Fibroblast of the conjunctiva (primary cell): ENCODE measurements at places on chromosomes 5 and 9.

GRCh38 chr5:94849821-94850736 lies 231.6 kb downstream of the SLF1 start:
- peak; percentile 56 for DNase-seq

DNA sequence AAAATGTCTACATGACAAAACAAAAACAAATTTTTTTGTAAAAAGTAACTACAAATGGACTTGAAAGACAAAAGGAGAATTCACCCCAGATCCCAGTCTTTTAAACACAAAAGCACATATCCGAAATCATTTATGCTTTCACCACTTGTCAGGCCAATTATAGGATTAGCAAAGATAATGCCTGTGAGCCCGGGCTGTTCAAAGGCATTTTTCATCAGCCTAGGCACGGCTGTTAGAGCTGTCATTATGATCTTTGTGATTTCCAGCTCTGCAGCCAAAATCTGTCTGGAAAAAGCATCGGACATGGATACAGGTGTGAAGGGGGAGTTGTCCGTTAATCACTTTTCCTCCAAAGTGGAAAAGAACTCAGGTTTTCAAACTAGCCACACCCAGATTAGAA lies 23.6 kb upstream of the RAB14 start:
- no peak for DNase-seq

DNA sequence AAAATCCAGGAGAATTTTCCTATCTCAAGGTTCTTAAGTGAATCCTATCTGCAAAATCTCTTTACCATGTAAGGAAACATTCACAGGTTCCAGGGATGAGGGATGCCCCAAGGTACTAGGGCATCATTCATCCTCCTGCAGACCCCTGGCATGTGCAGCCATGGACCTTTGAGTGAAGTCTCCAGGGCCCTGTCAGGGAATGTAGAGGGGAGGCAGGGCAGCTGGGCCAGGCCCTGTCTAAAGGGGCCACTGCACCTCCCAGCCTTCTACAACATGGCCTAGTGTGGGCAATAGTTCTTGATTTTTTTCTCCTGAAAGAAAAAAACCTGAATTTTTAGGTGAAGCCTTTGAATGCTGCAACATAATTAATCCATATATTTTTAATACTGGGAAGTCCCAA lies 63.3 kb downstream of the SEMA4D start:
- no peak for DNase-seq

DNA sequence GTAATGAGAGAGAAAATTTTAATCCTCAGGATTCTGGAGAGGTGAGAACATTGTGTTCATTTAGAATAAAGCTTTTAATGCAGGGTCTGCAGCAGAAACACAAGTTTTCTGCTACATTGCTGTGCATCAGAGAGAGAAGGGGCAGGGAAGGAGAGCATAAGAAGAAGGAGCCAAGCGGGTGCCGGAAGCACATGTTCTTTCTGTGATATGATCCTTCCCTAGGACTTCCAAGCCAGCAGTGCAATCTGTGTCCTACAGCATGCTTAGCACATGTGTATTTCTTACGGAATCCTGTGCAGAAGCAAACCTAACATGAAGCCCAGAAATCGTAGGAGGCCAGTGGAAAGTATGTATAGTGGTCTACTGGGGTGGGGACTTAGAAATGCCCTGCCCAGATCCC lies 458.3 kb upstream of the BRINP1 start:
- no peak for DNase-seq

DNA sequence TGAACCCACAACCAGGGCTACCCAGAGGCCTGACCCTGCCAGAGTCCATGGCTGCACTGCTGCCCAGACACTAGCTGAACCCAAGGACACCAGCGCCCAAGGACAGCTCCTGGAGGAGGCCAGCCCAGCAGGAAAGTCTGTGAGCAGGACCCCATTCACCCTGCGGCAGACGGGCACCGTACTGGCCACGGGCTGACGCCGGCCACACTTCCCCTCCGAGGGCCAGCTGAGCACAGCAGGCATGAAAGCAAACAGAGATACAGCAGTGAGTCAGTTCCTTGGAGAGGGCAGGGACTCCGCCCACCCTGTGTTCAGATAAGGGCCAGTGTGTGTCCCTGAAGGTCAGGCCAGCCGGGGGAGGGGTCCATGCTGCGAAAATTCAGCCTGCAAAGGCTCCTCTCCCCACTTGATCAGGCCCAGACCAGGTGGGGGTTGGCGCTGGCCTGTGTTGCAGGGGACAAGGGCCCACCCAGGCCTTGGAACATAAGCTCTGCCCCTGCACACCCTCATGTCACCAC lies 3.2 kb downstream of the RNF208 start:
- DNase-seq, result no peak

GRCh38 chr5:174755106-174755505 lies 30.7 kb downstream of the MSX2 start:
- no peak for DNase-seq

DNA sequence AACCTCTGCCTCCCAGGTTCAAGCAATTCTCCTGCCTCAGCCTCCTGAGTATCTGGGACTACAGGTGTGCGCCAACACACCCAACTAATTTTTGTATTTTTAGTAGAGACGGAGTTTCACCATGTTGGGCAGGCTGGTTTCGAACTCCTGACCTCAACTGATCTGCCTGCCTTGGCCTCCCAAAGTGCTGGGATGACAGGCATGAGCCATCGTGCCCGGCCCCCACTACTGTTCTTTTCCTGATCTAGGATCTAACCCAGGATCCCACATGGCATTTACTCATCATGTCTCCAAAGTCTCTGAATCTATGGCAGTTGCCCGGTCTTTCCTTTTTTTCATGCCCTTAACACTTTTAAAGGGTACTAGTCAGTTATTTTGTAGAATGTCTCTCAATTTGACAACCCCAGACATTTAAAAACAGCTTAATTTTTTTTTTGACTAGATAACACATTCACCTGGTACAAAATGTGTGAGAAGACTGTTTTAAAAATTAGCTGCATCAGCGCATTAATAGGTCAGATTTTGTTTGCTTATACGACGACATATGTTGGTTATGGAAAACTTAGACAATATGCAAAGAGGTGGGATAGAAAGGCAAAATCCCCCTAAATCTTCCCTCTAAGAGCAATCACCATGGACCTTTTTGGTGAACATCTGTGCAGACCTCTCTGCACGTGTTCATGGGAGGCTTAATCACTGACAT lies 46.5 kb downstream of the STOM start:
- DNase-seq, result no peak

- no peak for DNase-seq
These were observed 233.2 kb downstream of the FBXL17 start for GRCh38 chr5:108148715-108149139.

DNA sequence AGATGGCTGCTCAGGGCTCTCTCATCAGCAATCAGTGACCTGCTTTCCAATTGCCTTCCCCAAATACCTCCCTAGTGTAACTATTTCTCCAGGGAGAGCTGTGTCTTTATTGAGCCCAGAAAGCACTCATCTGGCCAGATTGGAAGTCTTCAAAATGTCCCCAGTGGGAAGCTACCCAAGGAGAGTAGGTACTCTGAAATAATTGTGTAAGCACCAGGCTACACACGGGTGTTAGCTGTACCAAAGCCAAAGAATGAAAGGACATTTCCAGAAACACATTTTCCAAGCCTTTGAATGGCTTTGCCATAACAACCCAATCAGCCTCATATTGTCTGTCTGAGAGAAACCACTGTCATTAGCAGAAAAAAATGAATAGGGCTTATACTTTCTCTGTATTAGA lies 318.8 kb downstream of the FAM170A start:
- DNase-seq, result no peak
